ENCODE measurements at places on chromosomes 6 and 20. TPM values are rescaled to one million over a fixed set of nuclear protein-coding genes. Genes with fewer than 3 reads are reported as not detected.

Gene MCCD1
- not detected for total RNA-seq

DNA sequence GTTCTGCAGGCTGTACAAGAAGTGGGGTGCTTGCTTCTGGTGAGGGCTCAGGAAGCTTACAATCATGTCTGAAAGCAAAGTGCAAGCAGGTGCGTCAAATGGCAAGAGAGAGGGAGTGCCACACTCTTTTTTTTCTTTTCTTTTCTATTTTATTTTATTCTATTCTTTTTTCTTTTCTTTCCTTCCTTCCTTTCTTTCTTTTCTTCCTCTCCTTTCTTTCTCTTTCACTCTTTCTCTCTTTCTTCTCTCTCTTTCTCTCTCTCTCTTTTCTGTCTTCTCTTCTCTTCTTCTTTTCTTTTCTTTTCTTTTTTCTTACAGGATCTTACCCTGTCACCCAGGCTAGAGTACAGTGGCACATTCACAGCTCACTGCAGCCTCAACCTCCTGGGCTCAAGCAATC lies 19.5 kb downstream of the ACOT13 start:
- no peak for DNase-seq

- DNase-seq = peak; percentile 57
Measured at GRCh38 chr20:62692176-62692575, 16.5 kb upstream of the NTSR1 start.

Gene GTSF1L
- not detected for total RNA-seq

GRCh38 chr6:1311400-1312202 lies at the start of gene FOXQ1:
Gene FOXQ1 (plus strand): TSS chr6:1312098. CDS start chr6:1312705, 607 bp downstream.
- peak; percentile 93 for DNase-seq

DNA sequence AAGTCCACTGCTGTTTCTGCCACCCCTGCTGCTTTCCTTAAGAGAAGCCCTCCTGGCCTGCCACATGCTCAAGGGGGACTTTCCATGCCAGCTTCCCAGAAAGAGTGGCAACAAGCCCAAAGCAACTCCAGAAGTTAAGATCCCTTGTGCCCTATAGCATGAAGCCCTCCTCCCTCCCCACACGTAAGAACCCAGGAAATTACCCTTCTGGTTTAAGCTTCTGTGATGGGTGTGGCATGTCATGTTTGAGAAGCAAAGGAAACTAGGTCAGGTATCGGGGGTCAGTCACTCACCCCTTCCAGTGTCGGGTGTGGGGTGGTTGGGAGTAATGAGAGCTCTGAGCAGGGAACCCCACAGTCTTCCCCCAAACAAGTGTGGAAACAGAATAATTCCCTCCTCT lies 196.1 kb downstream of the LRFN2 start:
- DNase-seq = no peak

Gene KIAA0408
- 2.0 TPM for total RNA-seq

Gene SAMD5
- 2.0 TPM for total RNA-seq

DNA sequence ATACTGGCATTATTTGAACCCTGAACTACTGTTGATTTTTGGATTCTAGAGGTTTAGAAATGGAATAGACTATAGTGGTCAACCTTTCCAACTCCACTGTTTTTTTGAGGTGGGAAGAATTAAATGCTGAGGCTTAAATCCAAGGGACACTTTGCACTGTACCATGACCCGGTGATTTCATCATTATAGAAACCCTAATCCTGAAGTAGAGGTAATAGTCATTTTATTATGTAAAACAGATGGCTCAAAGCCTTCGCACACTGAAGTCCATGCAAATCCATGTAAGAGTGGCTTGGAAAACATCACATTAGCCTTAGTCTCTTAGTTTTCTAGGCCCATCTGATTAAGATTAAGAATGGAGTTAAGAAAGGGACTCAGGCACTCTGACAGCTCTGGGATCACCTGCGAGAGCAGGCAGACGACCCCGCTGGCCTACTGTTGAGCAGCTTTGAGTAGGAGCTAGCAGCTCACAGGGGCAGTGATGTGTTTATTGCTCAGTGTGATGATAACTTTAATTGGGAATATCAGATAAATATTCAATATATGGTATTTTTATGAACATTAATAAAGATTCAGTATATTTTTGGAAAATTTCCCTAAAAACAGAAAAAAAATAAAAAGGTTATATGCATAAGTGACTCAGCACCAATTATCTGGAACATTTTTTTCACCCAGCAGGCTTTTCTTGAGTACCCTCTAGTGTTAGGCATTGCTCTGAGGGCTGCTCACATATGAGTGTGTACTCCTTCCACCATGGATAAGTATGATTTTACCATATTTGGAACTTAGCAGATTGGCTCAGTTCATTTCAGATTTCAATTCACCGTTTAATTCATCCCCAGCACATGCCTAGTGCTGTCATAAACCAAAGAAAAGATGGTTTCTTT lies 13.4 kb downstream of the SLX4IP start:
- DNase-seq = no peak
